ENCODE measurements at places on chromosomes 4 and X.

- no peak for DNase-seq
These were observed 678.3 kb upstream of the NR3C2 start for GRCh38 chr4:149120331-149121022.

DNA sequence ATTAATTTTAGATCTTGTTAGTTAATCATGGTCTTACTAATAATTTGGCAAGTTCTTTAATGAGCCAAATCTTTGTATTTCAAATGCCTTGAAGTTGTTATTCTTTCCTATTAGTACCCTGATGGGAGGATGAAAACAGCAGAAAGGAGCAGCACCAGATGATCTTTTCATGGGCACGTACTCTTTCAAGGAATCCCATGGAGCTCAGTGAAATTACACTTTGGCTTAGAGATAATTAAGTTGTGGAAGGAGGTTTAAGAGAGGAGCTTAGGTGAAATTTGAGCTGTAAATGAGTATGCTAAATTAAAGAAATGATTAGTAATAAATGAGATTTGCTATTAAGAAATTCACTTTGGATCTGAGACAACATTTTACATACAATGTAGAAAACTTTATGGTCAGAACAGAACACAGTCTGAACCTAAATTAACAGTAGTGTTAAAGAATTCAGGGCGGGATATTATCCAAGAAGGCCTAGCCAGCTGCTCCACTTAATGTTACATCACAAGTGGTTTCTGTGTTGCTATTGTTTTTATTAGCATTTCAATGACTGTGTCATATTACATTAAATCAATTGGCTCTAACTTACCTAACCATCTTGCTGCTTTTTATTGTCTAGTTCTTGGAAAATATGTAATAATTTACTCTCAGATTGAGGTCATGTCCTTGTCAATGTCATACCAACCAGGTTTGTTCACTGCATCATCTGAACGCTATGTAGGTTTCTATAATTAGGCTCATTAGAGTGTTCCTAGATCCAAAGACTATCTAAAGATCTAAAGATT lies 3.9 kb downstream of the MTHFD2L start:
- peak; percentile 76 for DNase-seq

DNA sequence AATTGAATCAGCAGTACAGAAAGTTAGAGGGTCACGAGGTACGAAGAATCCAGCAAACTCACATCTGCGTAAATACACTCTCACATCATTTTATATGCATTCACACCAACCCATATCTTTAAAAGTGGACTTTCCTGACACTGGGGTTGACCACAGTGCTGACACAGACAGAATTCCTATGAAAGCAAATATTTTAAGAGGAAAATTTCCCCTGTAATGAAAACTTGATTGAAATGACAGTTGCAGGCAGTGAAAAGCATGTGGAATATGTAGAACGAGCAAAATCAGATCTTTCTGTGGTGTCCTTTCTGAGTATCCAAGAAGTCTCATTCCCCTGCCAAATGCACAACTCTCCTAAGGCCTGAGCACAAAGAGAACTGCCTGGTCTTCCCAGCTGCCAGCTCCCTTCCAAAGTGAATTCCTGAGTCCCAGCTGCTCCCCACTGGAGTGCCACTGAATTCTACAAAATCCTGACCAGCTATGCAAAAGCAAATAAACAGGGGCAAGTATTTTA lies 50.5 kb upstream of the FAM9C start:
- DNase-seq = no peak

DNA sequence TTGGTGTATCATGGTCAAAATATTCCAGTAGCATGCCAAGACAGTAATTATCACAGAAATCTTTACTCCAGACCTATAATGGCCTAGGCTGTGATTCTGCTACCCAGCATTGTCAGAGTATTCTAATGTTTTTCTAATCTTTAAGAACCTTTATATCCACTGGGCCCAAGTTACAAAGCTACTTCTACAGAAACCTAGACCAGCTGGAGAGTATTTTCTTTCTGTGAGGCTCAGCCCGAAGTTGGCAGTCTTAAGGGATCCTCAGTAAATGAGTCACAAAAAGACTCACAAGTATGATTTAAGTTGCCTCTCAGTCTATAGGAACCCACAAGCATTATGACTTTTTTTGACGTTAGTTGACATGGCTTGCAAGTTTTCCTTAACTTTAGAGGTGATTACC lies 638.5 kb upstream of the FAM241A start:
- no peak for DNase-seq

DNA sequence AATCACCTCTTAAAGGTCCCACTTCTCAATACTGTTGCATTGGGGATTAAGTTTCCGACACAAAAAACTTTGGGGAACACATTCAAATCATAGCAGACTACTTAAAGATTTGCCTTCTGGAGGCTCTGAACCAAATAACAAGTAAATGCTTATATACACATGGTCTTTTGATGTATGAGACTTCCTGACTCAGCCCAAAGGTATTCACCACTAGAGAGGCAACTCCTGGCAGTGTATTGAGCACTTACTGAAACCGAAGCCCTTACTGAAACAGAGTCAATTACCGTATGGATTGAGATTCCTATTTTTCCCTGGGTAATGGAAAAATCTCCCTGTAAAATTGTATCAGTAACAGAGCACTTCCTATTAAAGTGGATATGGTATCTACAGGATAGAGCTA lies 45.4 kb downstream of the ZCCHC13 start:
- DNase-seq = no peak

DNA sequence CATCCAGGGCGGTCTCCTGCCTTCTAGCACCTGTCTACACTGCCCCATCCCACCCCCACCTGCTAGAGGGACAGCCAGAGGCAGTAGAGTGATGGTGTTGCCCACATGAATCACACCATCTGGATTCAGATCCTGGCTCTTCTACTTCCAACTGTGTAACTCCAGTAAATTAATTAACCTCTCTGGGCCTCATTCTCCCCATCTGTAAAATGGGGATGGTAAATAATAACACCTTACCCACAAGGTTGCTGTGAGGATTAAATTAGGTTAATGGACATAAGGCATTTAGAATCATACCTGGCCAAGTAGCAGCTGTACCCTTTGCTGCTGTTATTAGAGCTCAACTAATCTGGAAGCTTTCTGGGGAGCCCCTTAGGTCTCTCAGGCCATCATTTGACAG lies 149.6 kb upstream of the BCOR start:
- DNase-seq = no peak

DNA sequence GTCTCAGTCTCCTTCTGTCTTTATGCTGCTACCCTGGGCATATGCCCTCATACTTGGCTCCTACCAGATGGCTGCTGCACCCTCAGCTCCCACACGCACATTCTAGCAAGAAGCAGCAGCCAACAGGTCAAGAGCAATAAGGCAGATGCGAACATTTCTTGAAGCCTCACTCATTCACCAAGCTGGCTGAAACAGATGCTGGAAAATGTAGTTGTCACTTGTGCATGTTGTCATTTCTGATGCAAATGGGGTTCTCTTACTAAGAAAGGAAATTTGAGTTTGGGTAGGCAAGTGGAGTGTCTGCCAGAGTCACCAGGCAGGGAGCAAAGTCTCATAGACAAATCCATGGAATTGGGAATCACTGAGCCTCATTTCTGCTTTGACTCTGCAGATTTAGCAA lies 57.4 kb upstream of the SORBS2 start:
- DNase-seq = peak; percentile 57

GRCh38 chr4:22897520-22898108 lies 204.9 kb downstream of the GBA3 start:
- no peak for DNase-seq

GRCh38 chr4:185035284-185035683 lies 17.0 kb downstream of the HELT start:
- DNase-seq = no peak

DNA sequence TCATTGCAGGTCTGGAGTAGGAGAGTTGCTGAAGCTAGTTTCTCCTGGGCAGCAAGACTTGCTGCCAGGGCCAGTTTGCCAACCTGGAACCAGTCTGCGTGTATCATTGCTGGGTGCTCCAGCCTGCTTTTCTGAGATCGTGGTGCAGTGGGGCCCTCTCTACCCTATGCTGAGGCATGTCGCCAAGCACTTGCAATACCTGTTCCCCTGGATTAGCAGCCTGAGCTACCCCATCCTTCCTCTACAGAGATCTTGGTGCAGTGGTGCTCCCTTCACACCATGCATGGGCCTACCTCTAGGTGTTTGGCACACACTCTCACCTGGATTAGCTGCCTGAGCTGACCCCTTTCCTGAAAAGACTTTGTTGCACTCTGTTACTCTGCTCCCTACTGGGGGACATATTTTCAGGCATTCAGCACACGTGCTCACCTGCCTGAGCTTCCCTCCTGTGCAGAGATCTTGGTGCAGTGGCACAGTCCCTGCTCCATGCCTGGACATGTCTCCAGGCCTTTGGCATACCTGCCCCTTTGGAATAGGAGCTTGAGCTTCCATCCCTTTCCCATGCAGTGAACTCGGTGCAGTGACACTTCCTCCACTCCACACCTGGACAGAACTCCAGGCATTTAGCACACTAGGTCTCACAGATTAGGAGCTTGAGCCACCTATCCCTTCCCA lies 133.7 kb upstream of the CXCL13 start:
- DNase-seq = no peak

DNA sequence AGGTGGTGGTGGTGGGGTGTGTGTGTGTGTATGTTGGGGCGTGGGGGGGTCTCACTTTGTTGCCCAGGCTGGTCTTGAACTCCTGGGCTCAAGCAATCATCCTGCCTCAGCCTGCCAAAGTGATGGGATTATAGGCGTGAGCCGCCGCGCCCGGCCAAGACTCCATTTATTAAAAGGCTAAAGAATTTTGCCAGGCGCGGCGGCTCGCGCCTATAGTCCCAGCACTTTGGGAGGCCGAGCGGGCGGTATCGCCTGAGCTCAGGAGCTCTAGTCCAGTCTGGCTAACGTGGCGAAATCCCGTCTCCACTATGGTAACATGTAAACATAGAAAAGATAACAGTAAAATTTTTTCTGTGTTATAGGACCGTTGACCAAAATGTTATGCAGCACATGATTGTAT lies 3.7 kb upstream of the UBA1 start:
- no peak for DNase-seq

GRCh38 chrX:108309144-108309543 lies 129.1 kb downstream of the COL4A6 start:
- no peak for DNase-seq

- no peak for DNase-seq
These were observed 103.1 kb downstream of the PHEX start for GRCh38 chrX:22135171-22135711.

- DNase-seq = no peak
These were observed 58.3 kb downstream of the RAI2 start for GRCh38 chrX:17802756-17803155.

GRCh38 chr4:184628103-184628502 lies 21.1 kb downstream of the CASP3 start:
- DNase-seq = no peak

- no peak for DNase-seq
These were observed 1.8 kb downstream of the TBC1D25 start for GRCh38 chrX:48541140-48541814.

DNA sequence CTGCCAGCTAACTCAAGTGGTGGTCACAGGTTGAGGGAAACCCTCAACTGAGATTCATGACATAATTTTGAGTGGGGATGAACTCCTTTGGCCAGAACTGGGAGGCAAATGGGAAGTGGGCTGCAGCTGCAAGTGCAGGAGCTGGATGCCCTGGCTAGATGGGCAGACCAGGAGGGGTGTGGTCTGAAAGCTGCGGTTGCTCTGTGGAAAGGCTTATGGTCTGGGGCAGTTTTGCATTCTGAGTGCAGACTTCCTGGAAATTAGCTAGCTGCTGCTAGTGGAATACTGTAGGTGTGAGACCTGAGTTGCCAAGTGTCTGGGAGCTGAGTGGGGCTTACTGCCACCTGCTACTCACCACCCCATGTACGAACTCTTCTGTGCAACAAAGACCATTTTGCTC lies 52.1 kb upstream of the NAP1L2 start:
- no peak for DNase-seq

DNA sequence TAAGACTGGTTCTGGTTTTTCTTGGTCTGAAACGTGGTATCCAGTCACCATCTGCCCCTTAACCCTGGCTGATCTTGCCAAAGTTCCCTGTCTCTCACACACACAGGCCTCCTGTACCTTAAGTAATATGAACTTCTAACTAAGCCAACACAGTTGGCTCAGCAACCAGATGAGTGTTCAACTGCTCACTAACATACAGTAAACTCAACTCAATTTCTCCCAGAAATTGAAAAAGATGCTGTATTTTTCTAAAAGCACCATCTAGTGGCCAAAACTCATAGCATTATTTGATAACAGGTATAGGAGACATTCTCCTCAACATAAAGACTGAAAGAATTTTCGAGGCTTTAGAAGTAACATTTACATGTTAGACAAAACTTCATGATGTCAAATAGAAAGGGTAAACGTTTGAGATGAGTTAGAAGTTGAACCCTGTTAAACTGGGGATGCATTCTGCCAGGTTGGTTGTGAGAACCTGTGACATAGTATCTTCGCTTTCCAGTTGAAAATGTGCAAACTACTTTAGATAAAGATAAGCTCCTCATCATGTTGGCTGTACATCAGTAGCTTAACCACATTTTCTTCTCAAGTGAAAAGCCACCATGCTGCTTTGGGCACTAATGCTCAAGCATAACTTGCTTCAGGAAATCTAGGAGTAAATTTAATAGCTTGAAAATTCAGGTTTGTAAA lies 31.2 kb downstream of the CCNI start:
- peak; percentile 5 for DNase-seq

- no peak for DNase-seq
These were observed 66.7 kb downstream of the FAM120C start for GRCh38 chrX:54116391-54116790.

- DNase-seq = no peak
These were observed at the start of gene CCDC158 for GRCh38 chr4:76420762-76421581. TSS of gene CCDC158 (minus strand) at chr4:76421141. CDS start at chr4:76403207, 17,934 bp downstream.

DNA sequence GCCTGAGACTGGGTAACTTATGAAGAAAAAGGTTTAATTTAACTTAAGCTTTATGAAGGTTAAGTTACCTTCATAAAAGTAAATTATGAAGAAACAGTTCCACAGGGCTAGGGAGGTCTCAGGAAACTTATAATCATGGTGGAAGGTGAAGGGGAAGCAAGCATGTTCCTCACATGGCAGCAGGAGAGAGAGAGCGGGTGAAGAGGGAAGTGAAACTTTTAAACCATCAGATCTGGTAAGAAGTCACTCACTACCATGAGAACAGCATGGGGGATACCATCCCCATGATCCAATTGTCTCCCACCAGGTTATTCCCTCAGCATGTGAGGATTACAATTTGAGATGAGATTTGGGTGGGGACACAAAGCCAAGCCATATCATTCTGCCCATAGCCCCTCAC lies 944.7 kb upstream of the NDST4 start:
- no peak for DNase-seq
